ENCODE measurements at places on chromosomes 1 and 21.
A peak's percentile ranks its signal among the peaks of the same experiment; 100 is the strongest.

GRCh38 chr1:27391511-27392095 is 819 bp upstream of the GPR3 start:
- peak; percentile 62 for DNase-seq

GRCh38 chr1:11929849-11930248 is 3.6 kb upstream of the KIAA2013 start:
- peak; percentile 93 for DNase-seq

GRCh38 chr1:147851149-147851548 is 51.4 kb upstream of the GJA8 start:
- no peak for DNase-seq

DNA sequence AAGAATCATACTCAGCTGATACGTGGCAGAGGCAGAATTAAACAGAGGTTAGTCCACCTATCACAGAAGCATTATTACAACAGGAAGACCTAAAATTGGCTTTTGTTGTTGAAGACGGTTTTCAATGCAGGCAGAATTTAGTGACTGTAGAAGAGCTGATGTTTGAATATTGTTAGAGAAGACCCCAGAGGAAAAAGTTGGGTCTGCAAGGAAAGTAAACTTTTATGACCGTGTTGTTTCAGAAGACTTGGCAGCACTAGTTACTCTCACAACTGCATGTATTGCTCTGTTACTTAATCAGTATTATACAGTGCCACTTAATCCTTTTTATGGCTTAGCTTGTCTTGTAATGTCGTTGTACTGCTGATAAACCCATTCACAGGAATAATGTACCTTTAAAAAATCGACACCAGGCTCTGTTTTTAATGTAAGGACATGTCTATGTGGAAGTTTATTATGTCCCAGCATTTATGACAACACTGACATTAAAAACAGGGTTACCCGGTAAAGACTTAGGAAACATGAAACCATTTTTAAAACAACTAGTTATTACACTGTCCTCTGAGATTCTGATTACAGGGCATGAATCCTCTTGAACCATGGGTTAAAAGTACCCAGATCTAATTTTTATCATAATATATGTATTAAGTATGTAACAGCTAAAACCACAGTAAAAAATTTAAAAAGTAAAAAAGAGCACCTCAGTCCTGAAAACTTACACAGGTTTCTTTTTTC is 235.4 kb downstream of the TTLL7 start:
- no peak for DNase-seq

DNA sequence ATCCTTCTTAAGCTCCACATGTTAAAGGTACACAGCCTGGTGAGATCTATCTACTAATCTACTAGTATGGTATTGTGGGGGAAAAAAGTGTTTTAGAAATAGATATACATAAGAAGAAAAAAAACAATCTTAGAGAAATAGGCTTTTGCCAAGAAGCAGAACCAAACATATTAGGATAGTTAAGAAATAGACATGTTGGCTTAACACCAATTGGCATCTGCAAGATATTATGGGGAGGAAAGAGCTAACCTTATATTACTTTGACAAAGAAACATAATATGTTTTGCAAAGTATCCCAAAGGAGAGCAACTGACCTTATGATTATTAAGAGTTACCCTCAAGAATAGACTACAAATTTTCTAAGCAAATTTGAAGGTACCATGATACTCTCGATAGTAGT is 202.9 kb downstream of the BRINP3 start:
- DNase-seq, result no peak

- DNase-seq, result peak; percentile 43
Observed at GRCh38 chr21:45074818-45075595, 627 bp downstream of the ADARB1 start.

DNA sequence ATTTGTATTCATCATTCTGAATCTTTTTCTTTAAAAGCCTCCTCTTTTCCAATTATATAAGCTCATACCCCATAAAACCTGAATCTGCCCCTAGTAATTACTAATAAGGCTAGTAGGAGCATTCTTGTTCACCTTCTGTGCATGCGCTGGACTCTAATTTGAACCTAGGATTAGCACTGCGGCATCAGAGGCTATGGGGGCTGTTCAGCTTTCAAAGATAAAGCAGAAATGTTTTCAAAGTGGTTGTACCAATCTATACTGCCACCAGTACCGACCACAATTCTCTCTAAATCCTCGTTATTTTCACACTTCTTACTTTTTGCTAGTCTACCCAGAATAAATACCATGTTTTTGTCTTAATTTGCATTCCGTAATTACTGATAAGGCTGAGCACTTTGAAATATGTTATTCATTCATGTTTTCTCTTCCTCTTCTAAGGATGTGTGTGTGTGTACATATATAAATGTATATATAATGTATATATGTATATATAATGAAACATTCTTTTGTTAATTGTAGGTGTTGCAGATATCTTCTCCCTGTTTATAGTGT is 1.6 kb upstream of the DDX59 start:
- no peak for DNase-seq

- no peak for DNase-seq
Observed at GRCh38 chr21:15206514-15206913, 141.7 kb upstream of the NRIP1 start.

- peak; percentile 63 for DNase-seq
Observed at GRCh38 chr21:36747815-36748383, 49.0 kb downstream of the SIM2 start.

DNA sequence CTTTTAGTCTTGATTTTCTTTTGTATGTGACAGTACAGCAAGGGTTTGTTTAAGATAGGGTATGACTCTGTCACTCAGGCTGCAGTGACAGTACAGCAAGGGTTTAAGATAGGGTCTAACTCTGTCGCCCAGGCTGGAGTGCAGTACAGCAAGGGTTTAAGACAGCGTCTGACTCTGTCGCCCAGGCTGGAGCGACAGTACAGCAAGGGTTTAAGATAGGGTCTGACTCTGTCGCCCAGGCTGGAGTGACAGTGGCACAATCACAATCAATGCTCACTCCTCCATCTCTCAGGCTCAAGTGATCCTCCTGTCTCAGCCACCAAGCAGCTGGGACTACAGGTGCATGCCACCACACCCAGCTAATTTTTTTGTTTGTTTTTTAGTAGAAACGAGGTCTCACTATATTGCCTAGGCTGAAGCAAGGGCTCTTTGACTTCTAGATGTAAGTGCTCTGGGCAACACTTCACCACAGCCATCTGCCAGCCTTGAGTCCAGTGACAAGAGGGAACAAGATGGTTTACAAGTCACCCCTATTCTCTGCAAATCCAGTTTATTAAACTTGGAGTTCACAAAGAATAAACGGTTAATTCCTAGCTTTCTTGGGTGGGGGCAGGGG is 965 bp upstream of the SH2D5 start:
- peak; percentile 16 for DNase-seq

DNA sequence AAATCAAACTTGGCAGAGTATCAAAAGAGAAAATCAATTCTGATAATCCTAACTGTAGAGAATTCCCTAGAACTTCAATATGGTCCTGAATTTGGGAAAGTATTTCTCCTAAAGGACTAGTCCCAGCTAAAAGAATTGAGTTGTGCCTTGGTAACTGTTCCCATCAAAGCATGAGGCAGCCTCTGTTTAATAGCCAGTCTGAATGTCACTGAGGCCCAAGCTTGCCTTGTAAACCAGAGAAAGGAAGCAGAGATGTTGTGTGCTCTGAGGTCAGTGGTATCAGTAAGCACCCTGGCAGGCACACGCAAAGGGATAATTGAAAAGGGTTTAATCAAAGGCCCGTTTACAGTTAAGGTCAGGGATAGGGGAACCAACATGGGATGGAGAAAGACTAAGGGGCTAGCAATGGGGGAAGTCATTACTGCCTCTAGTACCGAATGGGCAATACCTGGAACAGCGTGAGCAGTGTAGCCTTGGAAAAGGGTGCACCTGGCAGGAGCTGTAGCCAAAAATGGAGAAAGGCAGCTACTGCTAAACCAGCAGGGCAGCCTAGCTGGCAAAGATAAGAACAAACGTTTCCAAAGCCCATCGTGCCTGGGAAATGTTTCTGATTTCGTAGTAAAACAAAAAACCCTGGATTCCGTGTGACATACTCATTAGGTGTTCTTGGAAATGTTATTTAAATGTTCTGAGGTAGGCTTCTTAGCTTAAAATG is 635.5 kb downstream of the PLPP3 start:
- no peak for DNase-seq

DNA sequence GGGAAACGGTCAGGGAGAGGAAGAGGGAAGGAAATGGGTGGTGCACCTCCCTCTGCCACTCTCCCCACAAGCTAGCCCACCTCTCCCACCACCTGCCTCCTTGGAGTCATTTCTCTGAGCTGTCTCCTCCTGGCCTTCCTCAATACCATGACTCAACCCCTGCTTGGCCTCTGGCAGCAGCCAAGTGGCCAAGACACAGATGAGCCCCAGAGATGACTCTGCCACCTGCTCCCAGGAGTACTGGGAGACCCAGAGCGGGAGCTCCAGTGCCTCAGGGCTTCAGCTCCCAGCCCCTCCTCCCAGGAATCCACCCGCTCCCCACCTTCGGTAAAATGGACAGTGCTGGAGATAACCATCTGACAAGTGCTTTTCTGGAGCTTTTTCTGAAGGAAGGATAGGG is 2.6 kb downstream of the S100A16 start:
- DNase-seq, result no peak

- no peak for DNase-seq
Observed at GRCh38 chr1:178126741-178127185, 32.9 kb downstream of the RASAL2 start.

DNA sequence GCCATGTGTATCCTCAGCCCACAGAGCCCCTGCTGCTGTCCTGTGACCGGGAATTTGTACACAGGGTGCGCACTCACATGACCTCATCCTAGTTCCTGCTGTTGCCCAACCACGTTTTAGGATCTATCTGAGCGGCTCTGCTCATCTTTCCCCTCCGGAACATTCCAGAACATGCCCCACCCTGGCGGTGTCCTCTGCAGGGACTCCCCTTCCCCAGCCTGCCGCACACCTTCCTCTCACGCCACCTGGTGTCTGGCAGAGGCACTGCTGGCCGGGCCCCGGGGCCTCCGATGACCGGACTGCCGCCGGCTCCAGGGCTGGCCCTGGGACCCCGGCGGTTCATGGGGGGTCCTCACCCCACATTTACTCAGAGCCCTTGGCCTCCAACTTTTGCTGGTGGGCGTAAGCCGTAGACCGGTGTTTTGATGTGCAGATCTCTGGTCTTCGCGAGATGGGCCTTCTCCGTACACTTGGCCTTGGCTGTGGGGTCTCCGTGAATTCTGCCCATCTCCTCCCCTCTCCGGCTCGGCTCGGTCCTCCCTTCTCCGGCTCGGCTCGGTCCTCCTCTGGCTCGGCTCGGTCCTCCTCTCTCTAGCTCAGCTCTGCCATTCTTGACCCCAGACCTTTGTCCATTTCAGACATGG is 29.5 kb downstream of the ARHGEF16 start:
- DNase-seq, result no peak

DNA sequence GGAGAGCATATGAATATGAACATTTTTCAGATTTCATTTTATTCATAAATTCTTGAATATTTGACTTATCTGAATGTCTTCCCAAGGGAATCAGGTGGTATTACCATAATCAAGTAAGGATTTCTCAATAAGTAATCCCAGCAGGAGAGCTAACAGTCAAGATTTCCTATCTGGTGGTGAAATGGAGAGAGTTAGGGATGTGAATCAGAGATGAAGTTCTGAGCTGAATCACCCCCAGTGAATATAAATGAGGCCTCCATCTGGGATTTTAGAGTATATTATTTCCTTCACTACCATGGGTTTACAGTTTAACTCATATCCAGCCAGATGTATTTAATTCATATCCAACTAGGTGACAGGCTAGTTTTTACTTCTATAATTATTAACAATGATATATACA is 61.5 kb upstream of the RGS2 start:
- no peak for DNase-seq

DNA sequence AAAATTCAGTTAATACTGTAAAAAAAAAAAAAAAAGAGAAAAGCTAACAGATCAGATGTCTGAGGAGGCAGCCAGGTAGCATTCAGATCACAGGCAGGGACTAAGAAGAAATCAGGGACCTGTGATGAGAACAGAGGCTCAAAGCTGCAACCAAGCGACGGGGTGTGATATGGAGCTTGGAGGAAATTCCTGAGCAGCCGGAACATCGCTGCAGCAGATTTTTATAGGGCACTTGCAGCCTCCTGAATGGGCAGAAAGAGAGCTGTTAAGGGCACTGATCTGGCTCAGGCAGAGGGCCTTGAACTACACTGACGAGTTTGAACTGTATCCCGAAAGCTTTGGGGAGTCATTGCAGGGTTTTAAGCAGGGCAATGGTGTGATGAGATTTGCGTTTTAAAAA is 315.4 kb downstream of the ADGRL2 start:
- no peak for DNase-seq

- peak; percentile 69 for DNase-seq
Observed at GRCh38 chr1:39539252-39539790, 37.3 kb downstream of the PABPC4 start.

DNA sequence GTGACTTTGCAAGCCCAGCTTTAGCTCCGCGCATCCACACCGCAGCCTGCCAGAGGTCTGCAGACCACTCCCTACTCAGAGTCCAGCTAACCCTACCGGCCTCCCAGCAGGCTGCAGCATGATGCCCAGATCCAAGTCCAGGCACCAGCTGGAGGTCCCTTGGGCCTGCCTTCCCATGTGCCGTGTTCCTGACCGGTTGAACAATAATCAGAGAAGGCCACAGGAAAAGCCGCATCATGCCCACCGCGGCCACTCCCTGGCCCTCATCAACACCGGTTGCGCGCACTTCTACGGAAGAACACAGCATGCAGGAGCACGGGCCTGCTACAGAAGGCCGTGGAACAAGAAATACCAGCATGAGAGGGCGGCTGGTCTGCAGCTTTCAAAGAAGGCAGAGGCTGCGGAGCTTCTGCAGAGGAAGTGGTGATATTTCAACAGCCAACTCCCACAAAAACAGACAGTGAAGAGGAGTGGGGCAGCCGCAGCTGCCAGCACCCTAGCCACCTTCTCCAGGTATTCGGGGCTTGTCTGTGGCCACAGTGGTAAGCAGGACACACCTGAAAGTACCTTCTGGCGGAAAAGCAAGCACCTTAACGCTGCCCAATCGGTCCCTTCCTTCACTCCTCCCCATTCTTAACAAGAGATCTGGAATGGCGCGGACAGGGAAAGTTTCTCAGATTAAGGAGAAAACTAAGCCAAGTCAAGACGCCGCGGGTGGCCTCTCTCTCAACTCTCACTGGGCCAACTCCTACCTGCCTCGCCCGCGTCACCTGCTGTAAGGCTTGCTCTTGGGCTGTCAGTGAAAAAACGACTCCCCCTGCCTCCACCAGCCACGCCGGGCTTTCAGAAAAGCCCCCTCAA is 1.5 kb downstream of the PGBD5 start:
- DNase-seq, result no peak

DNA sequence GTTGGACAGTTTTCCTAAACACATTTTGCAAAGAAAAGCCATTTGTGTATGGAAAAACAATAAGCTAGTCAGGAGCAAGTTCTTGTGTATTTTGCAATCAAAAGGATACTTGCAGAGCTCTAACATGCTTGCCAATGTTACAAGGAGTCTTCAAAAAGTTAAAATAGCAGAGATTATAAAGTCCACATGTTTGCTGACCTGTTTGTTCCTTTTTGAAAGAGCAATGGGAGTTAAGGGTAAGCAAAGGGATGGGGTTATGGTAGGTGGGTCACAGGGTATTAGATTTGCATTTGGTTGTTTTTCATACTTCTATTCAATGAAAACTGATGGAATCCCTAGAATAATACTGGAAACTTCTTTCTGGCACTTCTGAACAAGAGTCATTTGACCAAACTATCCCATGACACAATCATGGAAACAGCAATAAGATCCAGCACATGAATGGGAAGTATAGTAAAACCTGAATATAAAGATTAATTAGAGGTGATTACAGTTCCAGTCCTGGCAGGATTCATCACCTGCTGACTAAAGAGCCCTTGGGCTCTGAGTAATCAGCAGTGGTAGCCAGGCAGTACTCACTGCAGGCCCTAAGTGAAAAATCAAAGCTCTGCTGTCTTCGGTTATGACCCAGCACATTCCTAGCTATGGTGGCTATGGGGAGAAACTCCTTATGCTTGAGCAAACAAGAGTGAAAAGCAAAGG is 27.1 kb upstream of the ZC3H11B start:
- no peak for DNase-seq
